Activated CD4-positive, alpha-beta T cell treated with anti-CD3 and anti-CD28 coated beads, Interleukin-2, Interleukin-6, amounts not matched to agents 100 ng/mL and 50 ng/mL, durations not matched to agents 16 hours and 8 hours (primary cell): ENCODE measurements at places on chromosomes 2 and 18.

DNA sequence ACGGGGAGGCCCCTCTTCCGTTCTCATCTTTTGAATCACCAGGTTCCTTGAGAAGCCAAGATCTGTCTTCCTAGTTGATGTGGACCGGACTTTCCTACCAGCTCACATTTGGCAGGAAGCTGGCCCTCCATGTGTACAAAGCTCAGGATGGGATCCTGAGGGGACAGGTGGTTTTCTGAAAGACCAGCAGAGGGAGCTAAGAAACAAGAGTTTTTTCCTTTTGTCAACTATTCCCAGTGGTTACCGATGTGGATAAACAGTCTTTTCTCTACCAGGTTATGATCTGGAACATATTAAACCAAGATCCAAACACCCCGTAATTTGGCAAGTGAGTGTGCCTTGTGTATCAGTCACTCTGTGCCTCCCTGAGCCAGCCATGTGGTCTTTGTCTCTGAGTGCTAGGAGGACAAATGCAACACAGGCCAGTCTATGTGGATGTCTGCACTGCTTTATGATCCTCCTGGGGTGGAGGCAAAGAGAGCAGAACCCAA lies 25.1 kb upstream of the ARHGAP25 start:
- DNase-seq, result peak; percentile 66

- DNase-seq, result no peak
Observed at GRCh38 chr2:21194147-21194546, 70.4 kb downstream of the TDRD15 start.

DNA sequence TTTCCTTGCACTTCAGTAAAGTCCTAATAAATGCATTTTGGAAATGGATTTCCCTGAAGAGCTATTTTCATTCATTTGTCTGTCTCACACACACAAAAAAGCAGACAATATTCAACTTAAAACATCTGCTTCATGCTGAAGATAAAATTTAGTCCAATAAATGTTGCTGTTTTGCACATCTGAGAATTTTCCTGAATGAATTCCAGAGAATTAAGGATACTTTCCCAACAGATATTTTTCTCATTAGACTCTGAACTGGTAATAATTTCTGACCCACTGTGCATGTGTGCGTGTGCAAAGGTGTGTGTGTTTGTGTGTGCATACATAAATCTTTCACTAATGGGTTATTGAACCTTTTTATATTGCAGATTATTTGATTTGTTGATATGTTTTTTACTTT lies 390.2 kb upstream of the TMEFF2 start:
- no peak for DNase-seq

GRCh38 chr2:226673314-226673723 lies 126.3 kb downstream of the IRS1 start:
- DNase-seq, result no peak

DNA sequence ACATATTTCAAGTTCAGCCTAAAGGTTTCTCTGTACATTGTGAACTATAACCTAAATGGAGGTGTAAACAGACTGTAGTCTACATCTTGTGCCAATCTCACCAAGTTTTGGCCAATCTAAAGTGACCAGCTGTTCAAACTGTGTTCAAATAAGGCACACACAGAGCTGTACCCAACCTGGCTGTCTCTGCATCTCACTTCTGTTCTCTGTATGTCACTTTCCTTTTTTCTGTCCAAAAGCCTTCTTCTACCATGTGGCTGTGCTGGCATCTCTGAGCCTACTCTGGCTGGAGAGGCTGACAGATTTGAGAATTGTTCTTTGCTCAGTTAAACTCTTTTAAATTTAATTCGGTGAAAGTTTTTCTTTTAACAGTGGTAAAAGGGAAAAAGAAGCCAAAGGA lies 817.9 kb downstream of the SOCS6 start:
- DNase-seq, result no peak

DNA sequence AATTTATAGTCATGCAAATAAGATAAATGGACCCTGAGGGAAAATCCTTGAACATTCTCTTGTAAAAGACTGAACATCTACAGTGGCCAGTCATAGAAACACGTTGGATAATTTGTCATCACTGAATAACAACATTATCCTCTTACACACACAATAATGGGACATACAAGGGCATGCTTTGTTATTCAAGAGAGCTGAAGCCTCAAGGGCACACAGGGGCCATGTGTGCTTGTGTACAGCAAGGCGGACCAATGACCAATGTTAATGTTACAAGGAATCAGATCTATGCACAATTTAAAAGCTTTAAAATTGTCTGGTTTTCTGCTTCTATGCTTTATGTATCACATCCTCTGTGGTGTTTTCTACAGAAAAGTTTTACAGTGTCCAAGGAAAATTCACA lies 23.7 kb downstream of the COL6A3 start:
- no peak for DNase-seq

DNA sequence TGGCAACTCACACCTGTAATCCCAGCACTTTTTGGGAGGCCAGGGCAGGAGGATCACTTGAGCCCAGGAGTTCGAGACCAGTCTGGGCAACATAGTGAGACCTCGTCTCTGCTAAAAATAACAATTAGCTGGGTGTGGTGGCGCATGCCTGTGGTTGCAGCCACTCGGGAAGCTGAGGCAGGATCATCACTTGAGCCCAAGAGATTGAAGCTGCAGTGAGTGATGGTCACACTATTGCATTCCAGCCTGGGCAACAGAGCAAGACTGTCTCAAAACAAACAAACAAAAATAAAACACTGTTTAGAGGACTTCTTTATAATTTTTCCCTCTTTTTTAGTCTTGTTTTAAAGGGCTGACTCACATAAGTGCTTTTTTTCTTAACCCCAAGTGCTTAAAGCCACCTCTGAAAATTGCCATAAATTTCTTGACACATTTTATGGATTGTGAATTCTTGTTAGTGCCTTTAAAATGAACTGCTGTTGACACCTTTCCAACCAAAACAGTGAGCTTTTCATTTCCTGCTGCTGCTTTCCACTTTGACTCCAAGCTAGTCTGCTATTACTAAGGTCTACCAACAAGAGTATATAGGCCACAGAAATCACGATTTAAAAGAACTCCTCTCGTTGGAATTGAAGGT lies 41.7 kb downstream of the CYP20A1 start:
- DNase-seq, result no peak

- DNase-seq, result no peak
Observed at GRCh38 chr2:230090967-230091366, 22.2 kb upstream of the SLC16A14 start.

GRCh38 chr2:157194097-157194688 lies 63.3 kb upstream of the GALNT5 start:
- peak; percentile 55 for DNase-seq

DNA sequence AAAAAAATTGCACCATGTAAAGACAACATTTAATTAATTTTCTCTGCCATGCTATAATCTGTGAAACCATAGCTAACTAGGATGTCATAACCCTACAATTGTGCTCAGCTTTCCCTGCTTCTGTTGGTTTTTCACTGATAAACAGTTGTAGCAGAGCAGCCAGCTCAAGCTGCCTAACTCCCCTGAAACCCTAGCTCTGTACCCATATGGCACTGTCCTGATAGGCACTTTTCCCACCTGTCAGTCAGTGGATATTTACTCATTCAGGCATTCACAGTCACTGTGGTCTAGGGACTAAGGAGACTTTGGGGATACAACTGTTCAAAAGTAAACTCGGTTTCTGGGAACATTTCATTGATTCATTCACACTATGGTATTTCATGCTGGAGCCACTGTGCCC lies 407.0 kb downstream of the DSEL start:
- no peak for DNase-seq

DNA sequence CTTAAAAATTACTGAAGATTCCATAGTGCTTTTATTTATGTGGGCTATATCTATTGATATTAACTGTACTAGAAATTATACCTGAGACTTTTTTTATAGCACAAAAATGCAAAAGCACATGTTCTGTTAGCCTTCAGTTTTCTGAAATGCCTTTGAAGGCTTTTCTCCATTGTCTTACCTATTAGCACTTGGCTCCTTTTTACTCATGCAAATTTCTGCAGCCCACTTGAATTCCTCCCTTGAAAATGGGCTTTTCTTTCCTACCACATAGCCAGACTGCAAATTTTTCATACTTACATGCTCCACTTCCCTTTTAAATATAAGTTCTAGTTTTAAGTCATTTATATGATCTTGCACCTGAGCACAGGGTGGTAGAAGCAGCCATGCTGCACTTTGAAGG lies 453.0 kb upstream of the TRIB2 start:
- DNase-seq, result no peak

GRCh38 chr2:113376913-113377445 lies 60.5 kb upstream of the ZNG1B start:
- DNase-seq, result no peak

GRCh38 chr2:130972410-130972809 lies 120.8 kb downstream of the FAM168B start:
- DNase-seq, result peak; percentile 58

- DNase-seq, result peak; percentile 88
Observed at GRCh38 chr2:203718087-203718486, 11.6 kb downstream of the CD28 start.

- no peak for DNase-seq
Observed at GRCh38 chr18:38956068-38956467, 1390.5 kb upstream of the CELF4 start.

- DNase-seq, result no peak
Observed at GRCh38 chr2:166419616-166419934, 43.8 kb upstream of the SCN9A start.

GRCh38 chr18:58143386-58143785 lies 99.4 kb downstream of the NEDD4L start:
- no peak for DNase-seq

GRCh38 chr18:76448256-76449110 lies 46.6 kb downstream of the ZNF516 start:
- DNase-seq, result no peak

GRCh38 chr2:175579646-175580045 lies 398.1 kb upstream of the ATP5MC3 start:
- DNase-seq, result no peak

GRCh38 chr2:208386541-208386940 lies 20.1 kb upstream of the PTH2R start:
- no peak for DNase-seq

- no peak for DNase-seq
Observed at GRCh38 chr2:202778217-202778616, 93.3 kb downstream of the ICA1L start.

DNA sequence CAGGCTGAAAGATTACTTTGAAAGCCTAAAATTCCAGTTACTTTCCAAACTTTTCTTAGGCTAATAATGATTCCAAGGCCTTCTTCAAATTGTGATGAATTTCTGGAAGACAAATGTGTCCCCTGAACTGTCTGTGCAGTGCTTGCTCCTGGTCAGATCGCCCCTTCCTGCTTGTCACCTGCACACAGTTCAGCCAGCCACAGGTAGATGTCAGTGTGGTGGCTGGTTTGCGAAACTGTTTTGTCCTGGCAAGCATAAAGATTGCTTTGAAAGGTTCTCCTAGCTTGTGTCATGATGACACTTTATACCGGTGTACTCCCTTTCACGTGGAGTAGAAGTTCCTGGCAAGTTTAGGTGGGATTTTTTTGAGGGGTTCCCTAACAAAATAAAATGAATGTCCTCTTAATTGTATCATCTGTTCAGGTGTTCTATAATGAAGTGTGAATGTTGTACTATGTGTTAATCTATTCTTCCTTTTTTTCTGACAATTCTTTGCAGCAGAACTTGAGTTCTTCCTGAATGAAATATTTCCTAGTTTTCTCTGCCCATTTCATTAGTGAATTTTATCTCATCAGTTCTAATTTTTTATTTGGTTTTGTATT lies 298.8 kb downstream of the ZNF407 start:
- peak; percentile 48 for DNase-seq

GRCh38 chr2:121047383-121047782 lies 237.6 kb downstream of the TFCP2L1 start:
- no peak for DNase-seq

DNA sequence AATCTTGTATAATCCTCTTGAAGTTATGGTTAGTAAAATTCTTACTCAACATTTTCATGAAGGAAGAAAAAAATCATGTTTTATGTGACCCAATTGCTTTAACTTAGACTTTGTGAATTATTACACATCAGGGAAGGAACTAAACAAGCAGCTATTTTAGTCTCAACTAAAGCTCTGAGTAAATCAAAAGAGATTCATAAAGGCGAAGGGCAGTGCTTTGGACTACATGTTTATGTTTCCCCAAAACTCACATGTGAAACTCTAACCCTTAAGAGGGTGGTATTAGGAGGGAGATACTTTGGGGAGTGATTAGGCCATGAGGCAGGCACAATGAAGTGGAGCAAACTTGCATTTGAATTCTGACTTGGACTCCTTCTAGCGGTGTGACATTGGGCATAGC lies 283.7 kb upstream of the POU3F3 start:
- no peak for DNase-seq

DNA sequence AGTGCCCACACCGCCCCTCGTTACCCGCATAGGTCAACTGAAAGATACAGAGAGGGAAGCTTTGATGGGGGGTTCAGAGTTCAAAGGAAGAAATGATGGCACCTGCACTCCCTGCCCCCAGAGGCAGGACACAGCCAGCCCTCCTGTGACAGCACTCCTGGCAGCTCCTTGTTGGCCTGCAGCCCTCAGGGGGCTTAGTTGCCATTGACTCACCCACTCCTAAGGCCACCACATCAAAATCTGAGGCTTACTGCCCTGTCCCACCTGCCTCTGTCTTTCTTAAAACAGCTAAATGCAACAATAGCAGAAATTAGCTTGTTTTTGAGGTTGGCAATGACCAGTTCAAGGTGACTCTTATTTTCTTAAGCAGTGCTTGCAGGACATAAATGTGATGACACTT lies 31.6 kb upstream of the SLC35F6 start:
- no peak for DNase-seq

DNA sequence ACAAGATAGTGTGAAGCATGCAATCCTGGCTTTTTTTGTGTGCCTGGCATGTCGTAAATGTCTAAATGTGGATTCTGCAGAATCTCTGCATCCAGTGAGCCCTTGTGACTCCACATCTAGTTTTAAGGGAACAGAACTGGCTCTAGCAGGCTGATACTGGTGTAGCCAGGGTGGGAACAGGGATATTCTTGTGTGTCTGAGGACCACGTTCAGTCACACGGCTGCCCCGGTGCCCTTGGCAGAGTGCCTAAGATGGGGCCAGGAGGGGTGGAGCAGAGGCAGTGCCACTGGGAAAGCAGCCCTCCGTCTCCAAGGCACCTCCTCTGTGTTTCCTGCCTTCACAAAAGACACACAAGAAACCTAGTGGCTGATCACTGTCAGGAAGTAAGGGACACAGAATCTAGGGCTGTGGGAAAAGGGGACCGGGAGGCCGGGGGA lies 91.5 kb upstream of the PARD3B start:
- DNase-seq, result no peak
